Calu3 (cell line): ENCODE measurements at places on chromosomes 7 and 10. TPM values are rescaled to one million over a fixed set of nuclear protein-coding genes. Genes with fewer than 3 reads are reported as not detected.

- no peak for DNase-seq
- peak overlapping the region; percentile 46 for H3K4me3 ChIP-seq
- H3K4me1 ChIP-seq, result no peaks in the 10 kb centered on the region
- no peaks in the 10 kb centered on the region for H3K36me3 ChIP-seq
Observed at GRCh38 chr10:15370212-15370855, 755 bp downstream of the FAM171A1 start.

DNA sequence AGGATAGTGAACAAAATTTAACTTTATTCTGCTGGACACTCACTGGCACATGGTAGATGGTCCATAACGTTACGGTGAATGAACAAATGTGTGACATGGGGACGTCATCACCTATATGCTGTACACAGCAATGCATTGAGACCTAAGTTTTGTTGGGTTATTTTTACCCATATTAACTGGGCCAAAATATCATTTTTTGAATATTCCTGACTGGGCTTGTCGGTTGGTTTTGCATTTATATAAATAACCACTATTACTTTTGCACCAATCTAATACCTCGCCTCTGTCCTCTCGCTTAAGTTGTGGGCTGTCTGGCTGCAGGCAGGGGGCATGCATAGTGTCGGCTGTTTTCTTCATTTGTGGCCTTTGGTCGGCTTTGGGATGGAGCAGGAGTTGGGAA lies 161.7 kb downstream of the USP6NL start:
- no peak overlapping the region for H3K27ac ChIP-seq
- peaks cover 70% of the 10 kb centered on the region for H3K27me3 ChIP-seq
- no peak for DNase-seq
- peaks cover 18% of the 10 kb centered on the region for H3K36me3 ChIP-seq
- H3K4me1 ChIP-seq, result no peaks in the 10 kb centered on the region

GRCh38 chr10:5645944-5646617 lies 20.3 kb downstream of the ASB13 start:
- H3K4me1 ChIP-seq, result no peaks in the 10 kb centered on the region
- H3K27me3 ChIP-seq, result no peaks in the 10 kb centered on the region
- DNase-seq, result no peak
- no peak overlapping the region for H3K4me3 ChIP-seq
- H3K27ac ChIP-seq, result no peak overlapping the region

GRCh38 chr10:77068969-77069368 lies 568.6 kb downstream of the KCNMA1 start:
- no peak overlapping the region for H3K27ac ChIP-seq
- H3K4me3 ChIP-seq, result no peak overlapping the region
- H3K4me1 ChIP-seq, result no peaks in the 10 kb centered on the region
- no peak for DNase-seq

DNA sequence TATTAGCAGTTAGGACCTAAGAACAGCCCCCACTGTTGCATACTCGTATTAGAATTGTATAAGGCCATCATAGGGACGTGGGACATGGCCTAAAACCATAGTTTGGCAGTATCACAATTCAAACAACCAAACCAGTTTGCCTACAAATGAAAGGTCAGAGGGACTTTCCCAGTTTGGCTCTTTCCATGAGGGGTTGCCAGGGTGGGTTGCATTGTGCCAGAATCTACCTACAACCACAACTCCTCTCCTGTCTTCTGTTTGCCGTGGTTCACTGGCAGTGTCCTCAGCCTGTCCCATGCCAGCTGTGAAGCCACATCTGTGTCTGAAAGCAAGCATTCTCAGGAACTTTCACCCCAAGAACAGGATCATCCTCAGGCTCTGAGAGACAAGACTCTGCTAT lies 44.5 kb downstream of the PIK3AP1 start:
- peaks cover 45% of the 10 kb centered on the region for H3K4me1 ChIP-seq
- peak overlapping the region; percentile 56 for H3K4me3 ChIP-seq
- H3K27me3 ChIP-seq, result no peaks in the 10 kb centered on the region
- H3K27ac ChIP-seq, result peak overlapping the region; percentile 91
- peak; percentile 9 for DNase-seq

- no peak for DNase-seq
- peaks cover 11% of the 10 kb centered on the region for H3K27me3 ChIP-seq
Observed at GRCh38 chr10:75049316-75050148, 61.9 kb upstream of the SAMD8 start.

GRCh38 chr10:125377368-125377767 lies 217.0 kb upstream of the CTBP2 start:
- H3K4me1 ChIP-seq, result peaks cover 7% of the 10 kb centered on the region
- no peaks in the 10 kb centered on the region for H3K27me3 ChIP-seq
- no peak for DNase-seq
- H3K36me3 ChIP-seq, result no peaks in the 10 kb centered on the region
- H3K4me3 ChIP-seq, result no peak overlapping the region

- H3K4me1 ChIP-seq, result no peaks in the 10 kb centered on the region
- H3K36me3 ChIP-seq, result no peaks in the 10 kb centered on the region
- H3K27me3 ChIP-seq, result peaks cover 65% of the 10 kb centered on the region
- no peak for DNase-seq
- H3K27ac ChIP-seq, result no peak overlapping the region
Observed at GRCh38 chr10:94103801-94104221, 110.1 kb downstream of the PLCE1 start.

- H3K4me1 ChIP-seq, result no peaks in the 10 kb centered on the region
- H3K27ac ChIP-seq, result no peak overlapping the region
- H3K36me3 ChIP-seq, result peaks cover 4% of the 10 kb centered on the region
- peaks cover 14% of the 10 kb centered on the region for H3K27me3 ChIP-seq
- peak; percentile 50 for DNase-seq
Observed at GRCh38 chr7:65239707-65240352, 133.8 kb upstream of the ZNF92 start.

DNA sequence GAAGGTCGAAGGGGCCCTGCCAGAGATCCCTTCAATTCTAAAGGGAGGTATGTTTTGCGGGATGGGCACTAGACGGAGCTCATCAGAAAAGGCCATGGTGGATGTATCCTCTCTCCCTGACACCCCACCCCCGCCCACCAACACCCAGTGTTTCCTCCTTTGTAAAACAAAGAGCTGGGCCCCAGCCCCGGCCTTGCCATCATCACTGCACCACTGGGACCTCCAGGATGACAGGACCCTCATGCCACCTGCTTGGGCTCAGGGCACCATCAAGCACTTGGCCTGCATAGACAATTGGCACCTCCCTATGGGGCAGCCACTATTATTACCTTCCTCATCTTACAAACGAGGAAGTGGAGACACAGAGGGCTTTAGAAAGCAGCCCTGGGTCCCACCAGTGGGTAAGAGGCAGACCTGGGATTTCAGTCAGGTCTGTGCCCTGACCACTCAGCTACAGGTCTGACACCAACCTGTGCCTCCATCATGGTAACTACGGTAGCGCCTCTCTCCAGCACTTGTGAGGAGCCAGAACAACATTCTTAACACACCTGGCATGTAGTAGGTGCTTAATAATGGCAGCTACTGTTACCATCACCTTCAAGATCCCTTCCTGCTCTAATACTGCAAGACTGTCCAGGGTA lies 2.0 kb downstream of the CALML3 start:
- no peak overlapping the region for H3K4me3 ChIP-seq
- H3K27ac ChIP-seq, result no peak overlapping the region
- H3K4me1 ChIP-seq, result no peaks in the 10 kb centered on the region
- H3K27me3 ChIP-seq, result no peaks in the 10 kb centered on the region

DNA sequence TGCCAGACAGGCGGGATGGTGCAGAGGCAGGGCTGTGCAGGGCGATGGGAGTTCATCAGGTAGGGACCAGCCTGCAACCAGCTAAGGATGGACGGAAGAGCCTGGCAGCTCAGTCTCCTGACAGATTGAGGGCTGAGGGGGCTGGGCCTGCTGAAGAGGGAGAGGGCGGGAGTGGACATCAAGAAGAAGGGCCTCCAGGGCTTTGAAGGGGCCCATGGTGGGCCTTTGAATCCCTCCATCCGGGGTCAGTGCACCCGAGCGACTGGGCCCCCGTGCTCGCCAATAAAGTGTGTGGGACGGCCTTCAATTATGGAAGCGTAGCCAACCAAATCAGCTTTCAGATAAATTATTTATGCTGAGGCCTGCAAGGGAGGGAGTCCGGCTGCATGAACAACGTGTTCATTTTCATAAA lies 431.2 kb downstream of the RPS24 start:
- H3K27ac ChIP-seq, result no peak overlapping the region
- H3K27me3 ChIP-seq, result peaks cover 77% of the 10 kb centered on the region
- DNase-seq, result no peak

DNA sequence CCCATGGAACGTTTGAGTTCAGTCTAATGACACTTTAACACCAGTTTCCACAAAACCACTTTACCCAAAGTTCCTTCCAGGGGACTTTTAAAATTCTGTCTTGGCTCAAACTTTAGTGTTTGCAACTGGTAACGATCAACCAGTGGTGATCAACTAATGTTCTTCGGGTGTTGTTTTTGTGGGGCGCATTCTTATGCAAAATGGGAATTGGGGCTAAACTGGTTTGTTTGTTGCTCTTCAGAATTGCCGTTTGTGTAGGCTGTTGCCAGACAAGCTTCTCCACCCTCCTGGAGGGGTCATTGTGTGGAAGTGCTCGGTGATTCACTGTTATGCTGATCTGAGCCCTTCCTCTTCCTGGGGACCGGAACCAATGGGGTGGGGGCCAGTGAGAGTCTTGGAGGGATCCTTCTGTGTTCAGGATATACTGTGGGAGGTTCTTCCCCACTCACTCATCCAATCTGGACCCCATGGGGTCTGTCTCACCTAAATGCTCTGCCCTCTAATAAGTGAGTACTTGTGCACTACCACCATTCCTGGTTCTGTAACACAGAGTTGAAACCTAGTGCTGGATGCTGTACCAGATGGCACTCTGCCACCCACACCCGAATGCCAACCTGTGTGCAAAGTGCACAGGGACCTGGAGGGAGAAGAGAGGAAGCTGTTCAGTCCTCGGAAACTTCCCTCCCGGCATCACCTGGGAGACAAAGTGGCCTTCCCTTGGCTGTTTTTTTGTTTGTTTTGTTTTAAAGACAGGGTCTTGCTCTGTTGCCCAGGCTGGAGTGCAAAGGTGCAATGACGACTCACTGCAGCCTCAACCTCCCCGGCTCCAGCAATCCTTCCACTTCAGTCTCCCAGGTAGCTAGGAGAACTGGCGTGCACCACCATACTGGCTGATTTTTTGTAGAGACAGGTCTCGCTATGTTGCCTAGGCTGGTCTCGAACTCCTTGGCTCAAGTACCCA lies 2.1 kb downstream of the NFE2L3 start:
- H3K4me1 ChIP-seq, result peaks cover 65% of the 10 kb centered on the region
- peak; percentile 83 for DNase-seq
- H3K4me3 ChIP-seq, result peak overlapping the region; percentile 98
- H3K27ac ChIP-seq, result peak overlapping the region; percentile 84

DNA sequence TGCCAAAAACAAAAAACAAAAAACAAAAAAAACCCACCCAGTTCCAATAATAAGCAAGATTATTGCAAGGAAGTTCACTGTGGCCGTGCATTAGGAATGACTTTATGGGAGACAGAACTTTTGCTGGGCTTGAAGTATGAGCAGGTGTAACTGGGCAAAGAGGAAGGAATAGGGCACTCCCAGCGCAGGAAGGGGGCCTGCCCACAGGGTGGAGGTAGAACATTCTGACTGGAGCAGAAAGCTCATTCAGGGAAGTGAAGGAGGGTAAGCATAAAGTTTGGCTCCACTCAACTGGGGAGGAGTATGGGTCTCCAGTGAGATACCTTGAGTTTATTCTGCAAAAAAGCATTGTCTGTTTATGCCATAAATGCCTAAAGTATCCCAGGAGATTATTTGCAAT lies 42.1 kb upstream of the WIPF3 start:
- peak; percentile 44 for DNase-seq
- H3K27me3 ChIP-seq, result peaks cover 32% of the 10 kb centered on the region
- H3K36me3 ChIP-seq, result no peaks in the 10 kb centered on the region
- H3K4me1 ChIP-seq, result no peaks in the 10 kb centered on the region
- no peak overlapping the region for H3K27ac ChIP-seq

LIPF gene
- total RNA-seq, result not detected in 2 replicates

SFRP4 gene
- not detected in 2 replicates for total RNA-seq

CDH23 gene
- total RNA-seq, result 0.07 and 0.12 TPM in 2 replicates

MYH16 gene
- 0.61 and 0.97 TPM in 2 replicates for total RNA-seq

CALHM2 gene
- total RNA-seq, result 0.45 and 0.81 TPM in 2 replicates

PRSS2 gene
- 0.64 TPM in 1 of 2 replicates, not detected in the other for total RNA-seq
